ENCODE measurements at places on chromosomes 4 and X.

DNA sequence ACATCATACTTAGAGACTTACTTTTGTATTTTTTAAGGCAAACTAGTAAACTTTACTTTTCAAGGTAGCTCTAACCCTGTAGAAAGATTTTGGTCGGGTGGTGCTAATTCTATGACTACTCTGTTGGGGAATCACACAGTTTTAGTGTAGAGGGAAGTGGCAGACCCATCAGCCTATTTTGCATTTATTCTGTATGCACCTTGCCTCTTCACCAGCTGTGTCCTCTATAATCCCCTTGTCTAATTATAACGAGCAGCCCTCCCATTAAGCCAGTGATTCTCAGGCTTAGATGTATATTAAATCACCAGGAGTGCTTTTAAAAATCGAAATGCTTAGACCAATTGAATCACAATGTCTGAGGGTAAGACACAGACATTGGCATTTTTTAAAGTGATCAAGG lies 78.1 kb downstream of the GALNT7 start:
- DNase-seq, result no peak

- DNase-seq, result no peak
Measured at GRCh38 chr4:141246243-141246642, 25.5 kb downstream of the ZNF330 start.

- DNase-seq, result no peak
Measured at GRCh38 chr4:39937683-39938268, 39.9 kb downstream of the PDS5A start.

- no peak for DNase-seq
Measured at GRCh38 chr4:163959932-163960331, 465.4 kb downstream of the TMA16 start.

DNA sequence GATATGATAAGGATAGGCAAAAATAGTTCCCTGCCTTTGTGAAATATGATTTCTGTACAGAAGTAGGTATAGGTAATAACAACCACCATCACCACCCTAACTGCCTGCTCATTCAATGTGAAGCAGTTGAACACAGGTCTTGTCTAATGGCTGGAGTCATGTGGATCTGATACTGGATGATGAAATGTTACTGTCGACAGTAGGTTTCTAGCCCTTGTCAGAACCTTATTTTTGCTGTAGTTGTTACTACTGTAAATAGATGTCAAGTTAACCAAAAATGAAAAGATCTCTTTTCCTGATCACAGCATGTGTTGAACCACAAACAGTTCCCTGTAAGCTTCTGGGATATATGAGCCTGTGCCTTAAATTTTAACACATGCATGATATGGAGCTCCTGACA lies 142.9 kb downstream of the FRAS1 start:
- no peak for DNase-seq

- no peak for DNase-seq
Measured at GRCh38 chr4:1218634-1219565, 30.0 kb downstream of the CTBP1 start.

DNA sequence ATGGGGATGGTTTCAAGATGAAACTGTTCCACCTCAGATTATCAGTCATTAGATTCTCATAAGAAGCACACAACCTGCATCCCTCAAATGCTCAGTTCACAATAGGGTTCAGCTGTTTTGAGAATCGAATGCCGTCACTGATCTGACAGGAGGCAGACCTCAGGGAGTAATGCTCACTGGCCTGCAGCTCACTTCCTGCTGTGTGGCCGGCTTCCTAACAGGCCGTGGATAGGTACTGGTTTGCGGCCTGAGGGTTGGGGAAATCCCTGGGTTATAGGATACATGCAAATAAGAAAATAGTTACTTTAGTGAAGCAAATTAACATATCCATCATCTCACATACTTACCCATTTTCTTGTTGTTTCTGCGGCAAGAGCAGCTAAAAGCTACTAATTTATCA lies 160.4 kb downstream of the MAD2L1 start:
- no peak for DNase-seq

DNA sequence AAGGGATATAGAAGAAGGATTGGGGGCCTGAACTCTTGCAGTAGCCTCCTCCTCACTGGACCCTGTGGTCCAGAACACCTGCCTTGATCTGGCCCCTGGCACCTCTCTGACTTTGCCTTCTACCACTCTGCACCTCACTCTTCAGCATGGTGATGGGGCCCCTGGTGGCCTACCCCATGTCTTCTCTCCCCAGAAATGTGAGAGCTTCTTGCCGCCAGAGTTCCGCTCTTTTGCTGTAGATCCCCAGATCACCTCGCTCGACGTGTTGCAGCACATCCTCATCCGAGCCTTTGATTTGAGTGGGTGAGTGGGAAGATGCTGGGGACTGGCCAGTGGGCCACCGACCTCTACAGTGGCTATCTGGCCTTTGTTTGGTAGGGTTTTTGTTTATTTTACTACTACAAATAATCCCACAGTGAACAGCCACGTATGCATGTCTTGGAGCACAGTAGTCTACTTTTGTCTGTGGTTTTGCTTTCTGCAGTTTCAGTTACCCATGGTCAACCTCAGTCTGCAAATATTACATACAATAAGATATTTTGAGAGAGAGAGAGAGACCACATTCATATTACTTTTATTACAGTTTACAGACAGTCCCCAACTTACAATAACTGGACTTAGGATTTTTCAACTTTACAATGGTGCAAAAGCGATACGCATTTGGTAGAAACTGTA lies 1.8 kb downstream of the TBC1D25 start:
- DNase-seq, result no peak

- DNase-seq, result no peak
Measured at GRCh38 chrX:3585719-3586118, 127.7 kb downstream of the PRKX start.

DNA sequence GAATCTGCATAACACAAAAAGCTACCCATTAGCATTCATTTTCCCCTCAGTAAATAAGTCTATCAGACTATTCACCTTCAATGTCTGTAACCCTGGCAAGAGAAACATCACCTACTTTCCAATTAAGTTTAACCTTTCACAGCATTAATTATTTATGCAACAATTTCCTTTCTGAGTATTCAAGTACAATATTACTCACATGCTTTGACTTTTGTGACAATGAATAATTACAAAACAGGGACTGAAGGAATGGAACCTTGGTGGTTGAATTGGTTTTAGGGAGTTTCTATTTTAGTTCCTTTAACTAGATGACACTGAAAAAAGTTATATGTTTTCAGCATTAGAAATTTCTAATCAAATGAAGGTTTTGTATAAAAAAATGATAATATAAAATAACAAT lies 932.3 kb upstream of the EPHA5 start:
- no peak for DNase-seq

- DNase-seq, result no peak
Measured at GRCh38 chr4:30341731-30342130, 378.4 kb upstream of the PCDH7 start.

DNA sequence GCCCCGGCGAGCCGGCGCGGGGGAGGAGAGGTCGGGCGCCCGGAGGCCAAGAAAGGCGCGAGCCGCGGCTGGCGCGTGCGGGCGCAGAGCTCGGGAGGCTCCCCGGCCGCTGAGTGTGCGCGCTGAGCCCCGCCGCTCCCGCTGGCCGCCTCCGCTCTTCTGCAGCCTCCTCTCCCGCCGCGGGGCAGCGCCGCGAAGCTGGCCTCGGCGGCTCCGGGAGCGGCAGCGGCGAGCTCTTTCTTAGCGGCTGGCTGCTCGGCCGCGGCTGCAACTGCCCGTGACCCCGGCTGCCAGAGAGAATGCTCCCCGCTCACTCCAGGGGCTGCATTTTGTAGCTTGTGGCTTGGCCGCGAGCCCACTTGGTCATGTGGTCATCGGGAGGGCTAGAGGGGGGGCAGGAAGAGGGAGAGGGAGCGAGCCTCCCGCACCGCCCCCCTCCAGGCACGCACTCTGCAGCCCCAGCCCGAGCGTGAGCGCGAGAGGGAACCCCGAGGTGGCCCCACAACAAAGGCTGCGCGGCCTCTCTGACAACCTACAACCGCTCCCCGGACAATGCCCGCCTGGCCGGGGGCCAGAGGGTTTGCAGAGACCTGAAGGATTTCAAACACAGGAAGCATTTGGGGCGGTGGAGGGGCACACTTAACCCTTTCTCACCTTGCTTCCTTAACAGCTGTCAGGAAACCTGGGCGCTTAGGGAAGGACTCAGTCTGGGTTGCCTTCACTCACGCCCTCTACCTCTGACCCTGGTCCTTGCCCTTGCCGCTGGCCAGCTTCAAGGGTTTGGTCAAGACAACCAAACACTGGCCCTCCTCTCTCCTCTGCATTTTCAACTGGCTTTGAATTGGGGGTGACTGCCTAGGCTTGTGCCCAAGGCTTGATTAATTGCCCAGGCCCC lies at the start of gene APLN:
APLN (minus strand) TSS at position 305 of the 895 bp plus-strand sequence. CDS start 326 bp downstream, outside the sequence.
- DNase-seq, result peak; percentile 41

DNA sequence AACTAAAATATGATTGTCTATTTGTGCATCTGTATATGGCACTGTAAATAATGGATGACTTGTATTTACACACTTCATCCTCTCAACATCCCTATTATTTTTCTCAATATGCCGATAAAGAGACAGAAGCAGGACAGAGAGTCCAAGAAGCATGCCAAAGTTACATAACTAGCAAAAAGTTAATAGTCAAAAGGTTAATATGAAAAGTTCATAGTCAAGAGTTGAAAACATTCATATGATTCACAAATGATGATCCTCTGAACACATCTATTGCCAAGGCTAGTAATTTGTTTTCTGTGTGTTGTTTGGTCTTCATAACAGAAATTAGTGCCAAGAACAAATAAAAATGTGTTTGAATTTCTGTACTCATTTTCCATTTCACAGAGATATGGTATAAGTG lies 231.0 kb downstream of the ADAMTS3 start:
- no peak for DNase-seq

DNA sequence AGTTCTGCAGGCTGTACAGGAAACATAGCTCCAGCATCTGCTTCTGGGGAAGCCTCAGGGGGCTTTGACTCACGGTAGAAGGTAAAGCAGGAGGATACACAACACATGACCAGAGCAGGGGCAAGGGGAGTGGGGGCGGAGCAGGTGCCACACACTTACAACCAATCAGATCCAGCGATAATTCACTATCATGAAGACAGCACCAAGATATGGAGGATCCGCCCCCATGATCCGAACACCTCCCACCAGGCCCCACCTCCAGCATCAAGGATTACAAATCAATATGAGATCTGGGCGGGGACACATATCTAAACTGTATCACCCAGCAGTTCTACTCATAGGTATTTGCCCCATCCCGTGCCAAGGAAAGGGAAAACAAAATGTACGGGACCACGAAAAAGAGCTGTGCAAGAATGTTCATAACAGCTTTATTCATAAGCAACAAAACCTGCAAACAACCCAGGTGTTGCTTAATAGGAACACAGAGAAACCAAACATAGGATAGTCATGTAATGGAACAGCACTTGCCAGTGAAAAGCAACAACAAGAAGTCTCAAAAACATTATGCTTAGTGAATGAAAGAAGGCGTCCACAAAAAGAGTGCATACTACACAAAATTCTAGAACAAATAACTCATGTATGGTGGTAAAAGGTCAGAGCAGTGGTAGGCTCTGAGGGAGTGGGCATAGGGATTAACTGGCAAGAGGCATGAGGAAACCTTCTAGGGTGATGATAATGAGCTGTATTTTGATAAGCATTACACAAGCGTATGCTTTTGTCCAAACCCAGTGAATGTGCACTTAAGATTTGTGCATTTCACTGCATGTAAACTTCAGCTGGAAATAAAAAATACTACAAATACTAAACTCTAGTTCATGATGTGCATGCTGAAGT lies 130.9 kb upstream of the FAM9B start:
- no peak for DNase-seq

- no peak for DNase-seq
Measured at GRCh38 chr4:182729516-182729915, 187.7 kb downstream of the DCTD start.

DNA sequence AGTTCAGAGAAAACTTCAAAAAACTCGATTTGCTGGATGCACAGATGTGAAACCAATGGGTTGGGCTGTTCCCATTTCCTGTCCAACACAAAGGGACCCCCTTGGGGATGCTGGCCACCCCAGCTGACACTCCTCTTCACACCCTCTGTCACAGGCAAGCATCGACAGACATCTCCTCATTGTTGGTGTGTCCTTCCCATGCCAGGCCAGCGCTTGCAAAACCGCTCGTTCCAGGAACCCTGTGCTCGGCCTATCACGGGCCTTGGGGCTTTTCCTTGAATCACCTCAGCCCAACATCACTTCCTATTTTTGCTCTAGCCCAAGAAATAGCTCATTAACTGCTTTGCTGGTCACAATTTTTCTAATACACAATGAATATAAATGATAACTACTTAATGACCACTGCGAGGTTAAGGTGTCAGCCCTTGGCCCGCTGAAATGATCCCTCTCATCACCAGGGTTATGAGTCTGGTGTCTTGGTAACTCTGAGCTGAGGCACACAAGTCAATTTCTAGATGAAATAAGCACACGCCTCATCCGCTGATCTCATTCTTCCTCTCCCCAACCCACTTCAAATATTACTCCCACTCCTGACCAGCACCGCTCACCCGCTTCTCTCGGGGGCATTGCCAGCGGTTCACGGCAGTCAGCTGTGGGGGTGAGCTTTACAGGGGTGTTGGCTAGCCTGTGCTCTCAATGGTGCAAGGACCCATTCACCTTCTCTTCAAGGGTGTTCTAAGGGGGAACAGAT lies 32.3 kb downstream of the BCOR start:
- no peak for DNase-seq

- DNase-seq, result no peak
Measured at GRCh38 chr4:8721621-8722020, 129.1 kb downstream of the CPZ start.

DNA sequence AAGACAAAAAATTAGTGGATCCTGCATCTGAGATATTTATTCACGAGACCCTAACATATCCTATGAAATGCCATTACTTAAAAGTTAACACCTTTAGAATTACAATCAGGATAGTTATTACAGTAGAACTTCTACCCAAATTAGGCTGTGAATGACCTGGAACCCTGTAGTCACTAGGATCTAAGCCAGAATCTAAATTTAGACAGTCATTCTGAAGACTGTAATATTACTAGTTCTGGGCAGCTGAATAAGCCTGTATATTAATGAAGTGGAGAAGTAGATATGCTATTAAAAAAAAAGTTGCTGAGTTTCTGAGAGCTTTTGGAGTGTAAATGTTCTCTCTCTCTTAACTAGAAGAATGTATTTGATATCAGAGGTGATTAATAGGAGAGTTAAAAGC lies 67.0 kb downstream of the FAM13A start:
- DNase-seq, result no peak

- DNase-seq, result no peak
Measured at GRCh38 chr4:48467442-48467841, 15.7 kb upstream of the SLC10A4 start.

GRCh38 chr4:63505714-63506460 lies 903.4 kb downstream of the TECRL start:
- DNase-seq, result no peak

GRCh38 chrX:10598540-10598939 lies 21.8 kb downstream of the MID1 start:
- no peak for DNase-seq

GRCh38 chrX:36388901-36389300 lies 469.4 kb downstream of the CFAP47 start:
- DNase-seq, result no peak

Measured in caudate nucleus (tissue), 63 donors.